ENCODE measurements at places on chromosomes 16 and 17. TPM values are rescaled to one million over a fixed set of nuclear protein-coding genes. Genes with fewer than 3 reads are reported as not detected.
A peak's percentile ranks its signal among the peaks of the same experiment; 100 is the strongest.

DNA sequence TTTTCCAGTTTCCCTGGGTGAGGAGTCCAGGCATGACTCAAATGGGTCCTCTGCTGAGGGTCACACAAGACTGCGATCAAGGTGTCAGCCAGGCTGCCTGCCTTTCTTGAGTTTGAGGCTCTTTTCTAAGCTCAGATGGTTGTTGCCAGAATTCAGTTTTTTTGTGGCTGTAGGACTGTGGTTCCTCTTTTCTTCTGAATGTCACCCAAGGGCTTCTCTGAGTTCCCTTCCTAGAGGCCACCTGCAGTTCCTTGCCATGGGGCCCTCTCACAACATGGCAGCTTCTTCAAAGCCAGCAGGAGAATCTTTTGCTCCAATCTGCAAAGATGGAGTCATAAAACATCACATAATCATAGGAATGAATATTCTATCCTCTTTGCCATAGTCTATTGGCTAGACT is 17.5 kb downstream of the LIMD2 start:
- H3K27ac ChIP-seq, result no peak overlapping the region
- no peaks in the 10 kb centered on the region for H3K4me1 ChIP-seq
- DNase-seq, result no peak
- no peaks in the 10 kb centered on the region for H3K27me3 ChIP-seq
- H3K36me3 ChIP-seq, result peaks cover 9% of the 10 kb centered on the region

DNA sequence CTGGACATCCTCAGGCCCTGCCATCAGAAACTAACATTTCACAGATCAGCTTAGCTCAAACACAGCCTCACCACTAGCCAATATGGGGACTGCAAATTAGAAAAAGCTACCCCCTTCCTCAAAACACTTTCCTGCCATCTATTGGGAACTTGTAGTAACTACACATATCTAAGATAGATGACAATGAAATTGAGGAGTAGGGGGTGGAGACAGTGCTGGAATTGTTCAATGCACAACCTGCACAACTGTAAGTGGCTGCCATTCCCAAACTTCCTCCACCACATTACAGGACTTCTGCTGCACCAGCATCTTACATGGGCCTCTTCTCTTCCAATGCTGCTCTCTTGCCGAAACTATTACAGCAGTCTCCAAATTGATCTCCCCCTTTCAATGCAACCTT is 21.9 kb downstream of the AIPL1 start:
- H3K27ac ChIP-seq, result no peak overlapping the region
- H3K36me3 ChIP-seq, result no peaks in the 10 kb centered on the region
- no peak overlapping the region for H3K4me3 ChIP-seq
- DNase-seq, result peak; percentile 12
- no peaks in the 10 kb centered on the region for H3K27me3 ChIP-seq
- no peaks in the 10 kb centered on the region for H3K4me1 ChIP-seq

- no peak overlapping the region for H3K4me3 ChIP-seq
- no peak overlapping the region for H3K27ac ChIP-seq
- H3K36me3 ChIP-seq, result no peaks in the 10 kb centered on the region
- peak; percentile 35 for DNase-seq
Observed at GRCh38 chr17:61002316-61002736, 324.7 kb downstream of the BCAS3 start.

DNA sequence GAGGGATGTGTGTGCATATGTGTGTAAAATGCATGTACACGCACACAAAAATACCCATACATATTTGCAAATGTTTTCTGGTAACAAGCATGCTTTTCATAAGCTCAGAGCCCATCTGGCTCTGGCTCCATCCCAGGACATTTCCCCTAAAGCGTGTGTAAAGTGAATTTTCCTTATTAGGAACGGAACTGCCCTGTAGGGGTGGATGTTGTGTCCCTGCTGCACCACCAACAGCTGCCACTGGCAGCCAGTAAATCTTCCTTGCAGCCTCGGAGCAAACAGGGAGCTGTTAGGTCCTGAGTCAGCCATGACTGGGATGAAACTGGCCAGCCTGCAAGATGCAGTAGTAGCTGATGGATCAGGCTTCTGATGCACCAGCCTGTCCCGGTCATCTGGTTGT is 393.5 kb downstream of the UTP18 start:
- no peak overlapping the region for H3K4me3 ChIP-seq
- H3K36me3 ChIP-seq, result no peaks in the 10 kb centered on the region
- no peak overlapping the region for H3K27ac ChIP-seq

- DNase-seq, result no peak
- H3K36me3 ChIP-seq, result no peaks in the 10 kb centered on the region
- no peak overlapping the region for H3K4me3 ChIP-seq
- no peaks in the 10 kb centered on the region for H3K27me3 ChIP-seq
- H3K4me1 ChIP-seq, result no peaks in the 10 kb centered on the region
- no peak overlapping the region for H3K27ac ChIP-seq
Observed at GRCh38 chr16:73459586-73459985, 411.7 kb upstream of the ZFHX3 start.

DNA sequence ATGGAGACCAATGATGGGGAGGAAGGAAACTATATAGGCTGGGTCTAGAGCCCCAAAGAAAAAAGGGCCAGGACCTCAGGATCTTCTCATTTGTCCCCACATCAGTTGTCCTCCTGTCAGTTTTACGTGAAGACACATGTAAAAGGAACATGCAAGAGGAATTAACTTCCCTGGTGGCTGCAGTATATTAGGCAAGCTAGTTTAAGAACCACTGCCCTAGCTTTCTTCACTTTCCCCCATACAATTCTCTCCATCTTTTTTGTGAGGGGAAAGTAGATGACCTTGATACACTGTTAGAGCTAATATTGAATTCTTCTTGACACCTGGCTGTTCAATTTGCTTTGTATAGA is 2.3 kb downstream of the MAP3K3 start:
- DNase-seq, result no peak
- H3K36me3 ChIP-seq, result no peaks in the 10 kb centered on the region
- peaks cover 4% of the 10 kb centered on the region for H3K4me1 ChIP-seq
- no peaks in the 10 kb centered on the region for H3K27me3 ChIP-seq
- H3K4me3 ChIP-seq, result no peak overlapping the region

DNA sequence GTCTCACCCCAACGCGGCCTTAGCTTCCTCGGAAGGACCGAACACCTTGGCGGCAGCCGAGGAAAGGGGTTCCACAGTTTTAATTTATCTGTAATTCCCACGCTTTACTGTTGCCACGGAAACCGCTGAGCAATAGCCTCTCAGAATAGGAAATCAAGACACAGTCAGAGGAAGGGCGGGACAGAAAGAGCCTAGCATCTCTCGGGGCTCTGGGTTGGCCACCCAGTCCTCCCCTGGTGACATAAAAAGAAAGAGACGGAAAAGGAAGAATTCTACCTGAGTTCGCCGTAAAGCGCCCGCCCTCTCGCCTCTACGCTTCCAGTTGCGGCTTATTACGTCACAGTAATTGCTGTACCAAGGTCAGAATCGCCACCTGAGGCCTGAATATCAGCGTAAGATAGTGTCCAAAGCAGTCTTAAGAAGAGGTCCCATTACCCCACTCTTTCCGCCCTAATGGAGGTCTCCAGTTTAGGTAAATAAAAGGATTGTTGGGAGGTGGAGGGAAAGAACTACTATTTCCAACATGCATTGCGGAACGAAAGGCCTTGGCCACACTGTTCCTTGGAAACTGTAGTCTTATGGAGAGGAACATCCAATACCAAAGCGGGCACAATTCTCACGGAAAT is 761 bp upstream of the NBR1 start:
- H3K4me3 ChIP-seq, result peak overlapping the region; percentile 54
- H3K36me3 ChIP-seq, result no peaks in the 10 kb centered on the region
- DNase-seq, result peak; percentile 99
- no peaks in the 10 kb centered on the region for H3K27me3 ChIP-seq

GRCh38 chr16:86578611-86579267 is 390 bp downstream of the FOXL1 start:
- peak; percentile 31 for DNase-seq
- H3K4me1 ChIP-seq, result no peaks in the 10 kb centered on the region
- H3K4me3 ChIP-seq, result no peak overlapping the region
- peaks cover 79% of the 10 kb centered on the region for H3K27me3 ChIP-seq

DNA sequence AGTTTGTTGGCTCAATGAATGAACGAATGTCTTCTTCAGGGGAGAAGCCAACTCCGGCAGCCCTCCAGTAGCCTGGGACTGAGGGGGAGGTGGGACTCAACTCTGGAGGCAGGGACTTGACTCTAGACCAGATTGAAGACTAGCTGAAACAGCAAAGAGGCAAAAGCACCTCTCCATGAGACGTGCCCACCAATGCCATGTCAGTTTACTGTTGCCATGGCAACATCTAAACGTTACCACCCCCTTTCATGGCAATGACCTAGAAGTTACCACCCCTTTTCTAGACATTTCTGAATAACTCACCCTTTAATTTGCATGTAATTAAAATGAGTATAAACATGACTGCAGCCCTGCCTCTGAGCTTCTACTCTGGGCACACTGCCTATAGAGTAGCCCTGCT is 91.8 kb downstream of the ASIC2 start:
- H3K27me3 ChIP-seq, result no peaks in the 10 kb centered on the region
- no peak overlapping the region for H3K4me3 ChIP-seq
- no peak for DNase-seq
- H3K36me3 ChIP-seq, result no peaks in the 10 kb centered on the region

GRCh38 chr17:56723421-56723820 is 110.3 kb downstream of the C17orf67 start:
- no peaks in the 10 kb centered on the region for H3K36me3 ChIP-seq
- H3K27ac ChIP-seq, result no peak overlapping the region
- DNase-seq, result no peak
- H3K4me1 ChIP-seq, result no peaks in the 10 kb centered on the region
- H3K4me3 ChIP-seq, result no peak overlapping the region

DNA sequence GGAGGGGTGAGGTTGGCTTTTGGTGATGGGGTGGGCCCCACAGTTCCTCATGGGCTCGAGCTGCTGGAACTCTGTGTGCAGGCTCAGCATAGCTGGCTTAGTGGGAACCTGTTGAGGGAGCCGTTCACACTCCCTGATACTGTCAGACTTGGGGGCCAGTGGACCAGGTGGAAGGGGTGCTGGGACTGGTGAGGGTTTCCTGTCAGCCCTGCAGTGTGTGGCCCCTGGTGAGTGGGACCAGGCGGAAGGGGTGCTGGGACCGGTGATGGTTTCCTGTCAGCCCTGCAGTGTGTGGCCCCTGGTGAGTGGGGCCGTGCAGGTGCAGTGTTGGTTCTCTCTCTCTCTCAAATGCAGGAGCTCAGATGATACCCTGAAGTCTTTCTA is 45.1 kb upstream of the ZNF750 start:
- DNase-seq, result no peak
- H3K4me1 ChIP-seq, result peaks cover 9% of the 10 kb centered on the region
- no peak overlapping the region for H3K27ac ChIP-seq
- no peak overlapping the region for H3K4me3 ChIP-seq
- peaks cover 59% of the 10 kb centered on the region for H3K36me3 ChIP-seq

- H3K4me3 ChIP-seq, result no peak overlapping the region
- DNase-seq, result no peak
- no peak overlapping the region for H3K27ac ChIP-seq
- H3K27me3 ChIP-seq, result no peaks in the 10 kb centered on the region
- peaks cover 19% of the 10 kb centered on the region for H3K36me3 ChIP-seq
Observed at GRCh38 chr16:81676883-81677737, 102.0 kb upstream of the PLCG2 start.

GRCh38 chr16:80065541-80065940 is 465.0 kb upstream of the MAF start:
- H3K27me3 ChIP-seq, result no peaks in the 10 kb centered on the region
- H3K36me3 ChIP-seq, result no peaks in the 10 kb centered on the region
- H3K27ac ChIP-seq, result no peak overlapping the region
- H3K4me1 ChIP-seq, result no peaks in the 10 kb centered on the region

GRCh38 chr17:32489320-32490100 is 2.7 kb downstream of the CDK5R1 start:
- no peak for DNase-seq
- no peaks in the 10 kb centered on the region for H3K4me1 ChIP-seq
- H3K27ac ChIP-seq, result no peak overlapping the region
- H3K36me3 ChIP-seq, result no peaks in the 10 kb centered on the region
- H3K4me3 ChIP-seq, result no peak overlapping the region

- no peaks in the 10 kb centered on the region for H3K27me3 ChIP-seq
- H3K4me1 ChIP-seq, result no peaks in the 10 kb centered on the region
- H3K27ac ChIP-seq, result peak overlapping the region; percentile 68
- DNase-seq, result peak; percentile 98
- peaks cover 3% of the 10 kb centered on the region for H3K36me3 ChIP-seq
Observed at GRCh38 chr17:12730931-12731521, 58.3 kb upstream of the ARHGAP44 start.

GRCh38 chr17:55416000-55416399 is 5.6 kb downstream of the MMD start:
- no peaks in the 10 kb centered on the region for H3K27me3 ChIP-seq
- peaks cover 5% of the 10 kb centered on the region for H3K36me3 ChIP-seq
- no peak overlapping the region for H3K4me3 ChIP-seq
- no peak for DNase-seq
- peaks cover 2% of the 10 kb centered on the region for H3K4me1 ChIP-seq
- H3K27ac ChIP-seq, result no peak overlapping the region

DNA sequence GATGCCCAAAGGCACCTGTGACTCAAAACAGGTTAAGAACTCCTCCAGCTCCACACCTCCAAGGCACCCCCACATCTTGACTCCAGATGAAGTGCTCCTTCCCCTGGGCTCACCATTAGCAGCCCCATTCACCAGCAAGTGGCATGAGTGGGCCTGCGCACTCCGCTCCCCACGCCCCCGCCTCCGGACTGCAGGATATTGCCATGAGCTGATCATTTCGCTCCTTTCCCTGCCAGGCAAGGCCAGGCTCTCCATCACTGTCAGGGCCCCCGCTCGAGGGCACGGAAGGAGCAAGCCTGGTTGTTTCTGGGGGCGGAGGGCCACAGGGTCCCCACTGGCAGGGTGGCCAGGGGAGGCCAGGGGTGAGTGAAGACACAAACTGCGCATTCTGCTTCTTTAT is 69.9 kb downstream of the ZNF423 start:
- H3K27ac ChIP-seq, result no peak overlapping the region
- no peaks in the 10 kb centered on the region for H3K4me1 ChIP-seq
- H3K36me3 ChIP-seq, result no peaks in the 10 kb centered on the region
- DNase-seq, result no peak

- no peak for DNase-seq
- no peaks in the 10 kb centered on the region for H3K4me1 ChIP-seq
- H3K4me3 ChIP-seq, result no peak overlapping the region
- no peaks in the 10 kb centered on the region for H3K36me3 ChIP-seq
- no peaks in the 10 kb centered on the region for H3K27me3 ChIP-seq
Observed at GRCh38 chr16:73912281-73912680, 384.3 kb upstream of the PSMD7 start.

GRCh38 chr17:51087072-51087757 is 33.5 kb downstream of the SPAG9 start:
- H3K4me3 ChIP-seq, result no peak overlapping the region
- peaks cover 16% of the 10 kb centered on the region for H3K36me3 ChIP-seq
- H3K4me1 ChIP-seq, result peaks cover 2% of the 10 kb centered on the region
- no peaks in the 10 kb centered on the region for H3K27me3 ChIP-seq
- H3K27ac ChIP-seq, result no peak overlapping the region

- no peak for DNase-seq
- H3K4me3 ChIP-seq, result no peak overlapping the region
- H3K36me3 ChIP-seq, result no peaks in the 10 kb centered on the region
- peak overlapping the region; percentile 56 for H3K27ac ChIP-seq
- no peaks in the 10 kb centered on the region for H3K27me3 ChIP-seq
Observed at GRCh38 chr16:86462334-86463084, 47.8 kb upstream of the FOXF1 start.

ZC3H18 gene
- 31.5 TPM for polyA plus RNA-seq

CRHR1 gene
- not detected for polyA plus RNA-seq

NEK8 gene
- 3.6 TPM for polyA plus RNA-seq

IKZF3 gene
- 0.67 TPM for polyA plus RNA-seq

XYLT1 gene
- 1.9 TPM for polyA plus RNA-seq

TOP2A gene
- 69.9 TPM for polyA plus RNA-seq

SGCA gene
- polyA plus RNA-seq, result 6.2 TPM

PROCA1 gene
- 2.3 TPM for polyA plus RNA-seq
